Right lung (tissue), 10 donors: ENCODE measurements at places on chromosomes 3 and 15. TPM values are rescaled to one million over a fixed set of nuclear protein-coding genes. Genes with fewer than 3 reads are reported as not detected.

- DNase-seq, result no peak
Measured at GRCh38 chr3:187208159-187208558, 10.9 kb downstream of the RTP1 start.

DNA sequence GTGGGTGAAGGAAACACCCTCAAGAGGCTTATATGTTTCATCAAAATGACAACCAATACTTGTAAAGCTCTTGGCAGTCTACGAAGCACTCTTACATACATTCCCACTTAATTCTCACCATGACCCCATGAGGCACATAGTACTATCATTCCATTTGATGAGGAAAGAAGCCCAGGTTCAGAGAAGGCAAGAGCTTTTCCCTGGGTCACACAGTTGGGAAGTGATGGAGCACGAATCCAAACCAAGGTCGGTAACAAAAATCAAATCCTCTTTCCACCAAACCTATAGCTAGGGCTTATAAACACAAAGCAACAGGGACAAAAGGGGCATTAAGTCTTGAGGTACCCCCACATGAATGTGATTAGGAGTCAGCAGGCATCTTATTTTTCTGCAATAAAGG is 187.1 kb downstream of the UACA start:
- DNase-seq, result no peak

DNA sequence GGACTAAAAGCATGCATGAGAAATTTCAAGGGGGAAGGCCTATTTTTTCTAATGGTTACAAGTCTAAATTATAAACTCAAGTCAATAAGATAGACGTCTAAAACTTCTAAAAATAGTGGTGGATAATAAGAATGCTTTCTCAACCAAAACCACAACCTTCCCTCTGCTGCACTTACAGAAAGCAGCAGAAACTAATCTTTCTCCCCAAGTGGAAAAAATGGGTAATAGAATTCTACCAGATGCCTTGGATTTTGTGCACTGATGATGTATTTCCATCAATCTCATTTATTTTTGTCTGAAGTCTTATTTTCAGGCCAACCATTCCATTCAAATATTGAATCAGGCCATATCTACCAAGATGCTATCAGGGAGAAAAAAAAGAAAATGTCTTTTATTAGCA is 344.7 kb downstream of the NEK10 start:
- DNase-seq, result no peak

DNA sequence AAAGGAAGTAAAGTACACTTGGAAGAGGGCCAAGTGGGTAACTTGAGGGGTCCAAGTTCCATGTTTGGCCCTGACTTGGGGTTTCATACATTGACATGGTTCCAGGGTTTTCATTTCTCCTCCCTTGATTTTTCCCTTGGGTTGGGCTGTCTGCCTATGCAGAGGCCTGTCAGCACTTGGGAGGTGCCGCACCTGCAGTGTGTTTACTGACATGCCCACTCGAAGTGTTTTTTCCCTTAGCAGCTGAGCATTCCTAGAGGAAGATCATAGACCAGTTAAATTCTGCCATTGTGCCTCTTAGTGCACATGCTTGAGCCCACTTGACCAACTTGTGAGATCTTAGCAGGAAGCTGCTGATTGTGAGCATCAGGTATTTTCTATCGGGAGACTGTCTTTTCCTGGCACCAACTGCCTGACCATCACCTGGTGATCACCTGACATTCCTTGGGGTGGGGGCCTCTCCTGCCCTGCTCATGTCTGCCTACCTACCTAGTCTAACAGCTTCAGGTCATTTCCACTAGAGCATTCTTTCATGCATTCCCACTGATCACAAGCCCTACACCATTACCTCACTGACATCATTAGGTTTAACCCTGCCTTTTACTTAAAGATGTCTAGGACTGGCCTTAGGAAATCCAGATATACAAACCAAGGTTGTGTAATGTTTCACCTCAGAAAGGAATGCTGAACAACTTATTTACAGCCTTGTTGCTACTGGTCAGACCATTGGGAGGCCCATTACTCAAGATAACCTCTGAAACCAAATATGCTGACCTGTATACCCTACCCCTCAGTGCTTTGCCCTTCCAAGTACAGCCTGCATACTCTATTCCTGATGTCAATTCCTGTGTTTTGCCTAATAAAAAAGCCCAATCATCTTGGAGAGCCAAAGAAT is 68.3 kb downstream of the CD47 start:
- peak; percentile 32 for DNase-seq

DNA sequence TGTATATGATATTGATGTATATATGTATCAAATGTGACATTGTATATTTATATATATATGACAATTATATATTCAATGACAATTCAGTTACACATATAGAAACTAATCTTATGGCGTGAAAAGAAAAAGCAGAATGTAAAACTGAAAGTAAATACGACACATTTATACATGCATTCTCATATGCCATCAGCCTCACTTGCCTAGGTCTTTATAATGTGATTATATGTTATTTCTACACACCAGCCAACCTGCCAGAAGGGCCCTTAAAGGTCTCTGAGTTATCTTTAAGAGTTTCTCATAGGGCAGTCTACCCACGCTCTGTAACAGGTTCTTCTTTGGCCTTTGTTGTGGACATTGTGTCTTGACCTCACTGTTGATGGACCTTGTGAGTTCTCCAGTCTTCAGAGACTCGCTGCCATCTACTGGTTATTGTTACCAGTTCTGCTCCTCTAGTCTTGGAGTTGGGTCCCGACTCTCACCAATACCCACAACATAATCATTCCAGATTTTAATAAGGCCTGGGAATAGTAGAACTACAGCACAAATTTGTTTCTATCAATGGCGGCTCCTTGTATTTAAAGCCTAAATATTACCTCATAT is 371.5 kb upstream of the GOLIM4 start:
- peak; percentile 45 for DNase-seq

The TRIP4 gene
- 36.1 TPM for polyA plus RNA-seq

DNA sequence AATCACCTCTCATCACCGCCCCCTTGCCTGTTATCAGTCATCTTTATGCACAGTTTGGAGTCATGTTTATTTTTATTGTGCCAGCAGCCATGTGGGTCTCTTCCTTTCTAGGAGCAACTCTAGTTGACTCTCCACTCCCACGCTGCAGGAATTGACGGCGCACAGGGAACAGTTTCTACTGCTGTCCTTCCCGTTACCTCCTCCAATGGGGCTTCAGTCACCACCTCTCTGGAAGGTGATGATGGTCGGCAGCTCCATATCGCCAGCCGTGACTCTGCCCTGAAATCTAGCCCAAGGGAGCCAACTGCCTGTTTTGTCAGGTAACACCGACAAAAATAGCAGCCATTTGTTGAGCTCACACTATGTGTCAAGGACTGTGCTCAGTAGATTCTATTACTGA is 35.6 kb upstream of the FAM107A start:
- DNase-seq, result no peak

DNA sequence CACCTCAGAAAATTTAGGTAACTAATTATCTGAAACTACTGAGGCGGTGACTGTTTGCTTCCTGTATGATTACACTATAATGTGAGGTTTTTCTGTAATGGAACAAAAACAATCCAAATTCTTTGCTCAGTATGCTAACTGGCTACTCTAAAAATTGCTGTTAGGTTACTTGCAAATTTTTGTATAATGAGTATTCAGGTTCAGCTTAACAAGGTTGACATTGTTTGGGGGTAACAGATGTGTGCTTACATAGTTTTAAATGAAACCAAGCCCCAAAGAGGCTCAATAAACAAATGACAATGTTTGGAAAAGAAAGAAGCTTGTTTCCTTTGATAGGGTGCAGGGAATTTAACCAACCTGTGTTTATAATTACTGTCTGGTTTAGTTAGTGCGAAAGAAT is 414.5 kb upstream of the MDFIC2 start:
- no peak for DNase-seq

- DNase-seq, result no peak
Measured at GRCh38 chr3:28590216-28590615, 241.6 kb upstream of the AZI2 start.

DNA sequence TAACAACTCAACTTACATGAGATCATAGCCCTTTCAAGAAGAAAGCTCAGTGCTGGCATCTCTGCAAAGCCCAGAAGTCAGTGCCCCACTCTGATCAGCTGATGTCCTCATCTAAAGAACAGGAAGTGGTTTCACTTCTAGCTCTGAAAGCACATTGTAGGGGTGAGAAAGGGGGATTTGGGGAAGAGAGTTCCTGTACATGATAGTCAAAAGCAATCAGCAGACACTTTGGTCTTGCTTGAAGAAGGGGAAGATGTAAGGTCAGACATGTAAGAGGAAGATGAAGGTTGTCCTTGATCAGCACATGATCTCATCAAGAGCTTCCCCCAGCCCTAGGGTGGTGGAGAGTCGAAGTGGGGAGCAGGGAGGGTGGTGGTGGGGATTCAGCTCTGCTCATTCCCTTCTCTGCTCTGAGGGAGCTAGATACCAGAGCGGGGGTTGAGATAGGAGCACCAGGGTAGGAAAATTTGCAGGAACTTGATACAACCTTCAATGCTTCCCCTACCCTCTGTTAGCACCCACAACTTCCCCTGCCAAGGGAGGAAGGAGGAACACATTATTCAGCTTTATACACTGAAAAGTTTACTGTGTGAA is 76.4 kb upstream of the ETV5 start:
- DNase-seq, result no peak

GRCh38 chr3:851098-851790 is 241.6 kb upstream of the CNTN6 start:
- no peak for DNase-seq
